ENCODE measurements at places on chromosomes 4 and X. TPM values are rescaled to one million over a fixed set of nuclear protein-coding genes. Genes with fewer than 3 reads are reported as not detected.

- DNase-seq, result peak; percentile 72
Measured at GRCh38 chrX:134460005-134460861, at the start of gene HPRT1. Gene HPRT1 (plus strand): TSS chrX:134460165. CDS start chrX:134460312, 147 bp downstream.

- DNase-seq, result no peak
Measured at GRCh38 chrX:118904218-118904617, 70.2 kb upstream of the LONRF3 start.

DNA sequence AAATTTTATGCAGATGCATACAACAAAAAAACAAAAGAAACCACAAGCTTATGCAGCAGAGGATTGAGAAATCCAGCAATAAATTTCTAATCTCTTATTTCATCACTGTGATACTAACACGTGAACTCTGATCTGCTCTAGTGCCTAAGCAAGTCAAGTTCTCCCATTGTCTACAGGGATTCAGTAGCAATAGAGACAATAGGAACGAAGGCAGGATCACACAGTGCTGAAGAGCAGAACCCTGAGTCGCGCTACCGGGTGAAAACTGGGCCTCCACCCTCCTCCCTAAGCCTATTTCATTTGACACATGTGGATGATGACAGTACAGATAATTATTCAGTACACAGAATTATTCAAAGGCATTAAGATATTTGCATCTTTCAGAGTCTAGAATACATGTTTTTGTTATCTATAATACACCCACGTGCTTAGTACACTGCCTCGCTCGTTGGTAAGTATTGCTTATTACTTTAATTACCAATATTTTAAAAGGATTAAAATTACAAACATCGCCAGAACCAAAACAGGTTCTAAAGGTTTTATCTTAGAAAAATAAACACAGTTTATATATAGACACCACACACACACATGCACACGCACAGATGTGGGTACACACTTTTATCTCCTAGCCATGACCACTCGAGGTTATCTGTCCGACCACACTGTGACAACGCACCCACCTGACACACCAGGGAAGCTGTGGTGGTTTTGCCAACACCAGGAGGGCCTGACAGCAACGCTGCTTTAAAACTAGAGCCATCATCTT lies 60.1 kb downstream of the RFC1 start:
- DNase-seq, result peak; percentile 83

- DNase-seq, result no peak
Measured at GRCh38 chr4:67109276-67109675, 436.0 kb downstream of the CENPC start.

SPANXB1 gene
- not detected for total RNA-seq

ZBTB33 gene
- 12.9 TPM for total RNA-seq

- DNase-seq, result no peak
Measured at GRCh38 chrX:43861750-43862149, 20.5 kb downstream of the MAOB start.

DNA sequence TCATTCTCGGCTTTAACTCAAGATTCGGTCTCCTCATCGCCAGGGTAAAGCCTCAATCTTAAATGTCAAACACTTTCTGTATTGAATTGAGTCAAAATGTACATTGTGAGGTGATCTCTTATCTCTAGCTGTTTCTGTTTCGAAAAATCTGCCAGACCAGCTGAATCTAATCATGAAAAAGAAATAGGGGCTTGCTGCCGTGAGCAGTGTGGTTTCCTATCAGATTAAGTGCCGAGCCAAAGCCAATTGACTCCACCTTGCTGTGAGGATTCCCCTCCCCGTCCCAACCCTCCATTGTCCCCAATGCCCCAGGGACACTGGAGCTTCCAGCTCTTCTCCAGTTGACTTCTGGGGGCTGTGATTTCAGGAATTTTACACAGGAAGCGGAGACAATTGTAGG lies 12.5 kb upstream of the CRLF2 start:
- no peak for DNase-seq

ADH1B gene
- total RNA-seq, result 0.43 TPM

- no peak for DNase-seq
Measured at GRCh38 chr4:7183161-7183560, 9.2 kb upstream of the SORCS2 start.

Data from fibroblast of villous mesenchyme (primary cell).